ENCODE measurements at places on chromosomes 4 and X. TPM values are rescaled to one million over a fixed set of nuclear protein-coding genes. Genes with fewer than 3 reads are reported as not detected.

GRCh38 chr4:132540268-132540667 is 608.8 kb upstream of the PCDH10 start:
- DNase-seq: no peak

DNA sequence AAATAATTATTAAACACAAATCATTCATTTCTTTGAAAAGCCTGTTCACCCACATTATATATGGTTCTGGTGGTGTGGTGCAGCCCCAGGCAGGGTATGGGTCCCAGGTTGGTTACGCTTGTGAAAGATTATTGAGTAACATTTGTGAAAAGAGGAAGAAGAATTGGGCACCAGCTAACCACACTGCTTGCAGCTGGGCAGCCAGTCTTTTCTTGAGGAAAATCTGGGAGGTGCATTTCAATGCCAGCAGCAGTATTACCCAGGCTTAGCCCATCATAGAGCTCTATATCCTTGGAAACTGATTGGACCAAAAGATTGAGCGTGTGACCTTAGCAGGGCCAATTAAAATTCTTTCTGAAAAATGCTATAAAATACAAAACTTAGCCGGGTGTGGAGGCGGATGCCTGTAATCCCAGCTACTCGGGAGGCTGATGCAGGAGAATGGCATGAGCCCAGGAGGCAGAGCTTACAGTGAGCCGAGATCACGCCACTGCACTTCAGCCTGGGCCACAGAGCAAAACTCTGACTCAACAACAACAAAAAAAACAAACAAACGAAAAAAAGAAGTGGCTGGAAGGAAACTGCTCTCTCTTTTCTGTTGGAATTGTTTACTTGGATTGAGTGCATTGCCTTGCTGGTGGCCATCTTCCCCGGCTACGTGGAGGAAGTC is 9.7 kb upstream of the PLAC8 start:
- DNase-seq: no peak

AMOT gene
- 7.2 TPM for total RNA-seq

- DNase-seq: no peak
These were observed 16.9 kb upstream of the LOC101059915 start for GRCh38 chrX:71650333-71650969.

DNA sequence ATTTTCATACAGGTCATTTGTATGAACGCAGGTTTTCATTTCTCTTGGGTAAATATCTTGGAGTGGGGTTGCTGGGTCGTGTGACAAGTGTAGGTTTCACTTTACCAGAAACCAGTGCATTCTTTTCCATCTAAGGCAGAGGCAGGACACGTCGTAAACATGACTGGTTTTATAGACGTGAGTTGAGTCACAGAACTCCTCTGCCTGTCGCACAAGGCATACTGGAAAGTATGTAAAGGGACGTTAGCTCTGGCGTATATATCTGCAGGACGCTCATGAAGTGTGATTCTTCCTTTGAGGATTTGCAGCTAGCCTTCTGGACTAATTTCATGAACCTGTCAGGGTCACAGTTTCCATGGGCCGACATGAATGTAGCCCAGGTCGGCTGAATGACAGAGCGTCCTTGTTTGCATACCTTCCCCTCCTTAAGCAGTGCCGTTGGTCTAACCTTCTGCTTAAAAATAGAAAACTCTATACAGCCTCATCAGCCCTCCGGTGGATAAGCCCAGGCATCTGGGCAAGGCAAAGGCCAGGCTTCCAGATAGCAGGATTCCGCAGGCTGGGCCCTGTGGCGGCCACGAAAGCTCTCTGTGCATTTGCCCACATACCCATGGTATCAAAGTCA is 106.0 kb downstream of the GPR143 start:
- peak; percentile 56 for DNase-seq

DNA sequence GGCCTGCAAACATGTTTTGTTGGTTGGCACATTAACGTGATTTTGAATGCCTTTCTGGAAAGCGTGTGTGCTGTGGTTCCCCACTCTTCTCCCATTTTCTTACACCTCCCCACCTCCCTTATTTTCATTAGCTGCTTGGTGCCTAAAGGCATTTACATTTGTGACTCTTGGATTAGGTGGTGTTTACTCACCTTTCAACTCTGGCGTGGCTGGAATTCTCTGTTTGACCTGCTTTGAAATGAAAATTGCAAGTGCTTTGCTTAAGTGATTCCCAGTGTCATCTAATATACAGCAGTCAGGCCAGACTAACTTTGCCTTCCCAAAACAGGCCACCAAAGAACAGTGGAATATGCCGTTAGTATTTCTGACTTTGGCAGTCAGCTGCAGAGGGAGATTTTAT is 80.5 kb downstream of the NHSL2 start:
- no peak for DNase-seq
